ENCODE measurements at places on chromosomes 3 and 15.

GRCh38 chr3:94304954-94305353 lies 242.1 kb downstream of the NSUN3 start:
- DNase-seq = no peak

- no peak for DNase-seq
These were observed 9.5 kb downstream of the SMAD3 start for GRCh38 chr15:67074886-67075229.

DNA sequence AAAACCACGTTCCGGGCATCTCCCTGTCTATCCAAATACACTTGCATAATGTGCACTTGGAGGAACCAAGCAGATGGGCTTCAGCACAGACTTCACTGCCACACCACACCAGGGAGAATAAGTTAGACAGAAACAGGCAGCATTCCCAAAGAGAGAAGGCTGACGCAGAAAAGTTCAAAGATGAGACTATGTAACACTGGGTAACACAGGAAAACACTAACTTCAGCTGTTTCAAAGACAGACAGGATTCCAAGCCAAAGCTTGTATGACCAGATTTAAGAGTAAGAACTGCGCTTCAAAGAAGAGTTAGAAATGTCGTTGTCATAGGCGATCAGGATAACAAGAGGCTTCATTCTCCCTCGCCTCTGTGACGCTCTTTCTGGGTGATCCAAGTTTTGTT lies 19.9 kb downstream of the SLC51A start:
- DNase-seq = no peak

DNA sequence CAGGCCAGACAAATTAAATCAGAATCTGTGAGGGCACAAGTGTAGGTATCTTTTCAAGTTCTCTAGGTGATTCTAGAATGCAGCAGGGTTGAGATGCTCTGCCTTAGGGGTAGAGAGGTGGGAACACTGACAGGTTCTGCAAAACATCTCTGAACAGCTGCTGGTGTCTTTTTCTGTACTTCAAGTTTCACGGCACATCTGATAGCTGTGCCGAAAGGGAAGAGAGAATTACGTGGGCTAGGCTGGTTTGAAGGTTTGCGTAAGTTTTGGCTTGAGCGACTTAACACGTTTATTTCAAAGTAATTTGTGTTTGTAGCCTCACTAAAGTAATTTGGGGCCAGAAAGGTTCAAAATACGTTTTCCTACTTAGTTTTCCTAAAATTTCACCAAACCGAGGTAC lies 22.5 kb downstream of the PXK start:
- DNase-seq = no peak

Measured in erythroblast (primary cell).